ENCODE measurements at places on chromosomes 2 and 18.
A peak's percentile ranks its signal among the peaks of the same experiment; 100 is the strongest.

DNA sequence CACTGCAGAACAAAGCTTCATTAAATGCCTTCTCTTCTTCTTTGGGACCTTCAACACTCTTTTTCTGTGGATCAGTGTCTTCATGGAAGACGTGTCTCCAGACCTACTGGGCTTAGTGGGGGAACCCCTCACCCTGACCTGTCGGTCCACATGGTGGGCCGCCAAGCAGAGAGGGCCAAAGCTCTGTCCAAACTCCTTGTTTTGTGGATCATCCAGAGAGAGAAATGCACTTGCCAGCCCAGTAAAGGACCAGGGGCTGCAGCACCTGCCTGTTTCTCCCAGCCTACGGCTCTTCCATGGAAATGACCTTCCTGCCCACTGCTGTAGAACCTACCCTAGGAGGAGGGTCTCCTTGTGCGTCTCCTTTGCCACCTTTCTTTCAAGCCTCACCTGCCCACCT, 25.9 kb downstream of the DYSF start:
- no peak for DNase-seq

DNA sequence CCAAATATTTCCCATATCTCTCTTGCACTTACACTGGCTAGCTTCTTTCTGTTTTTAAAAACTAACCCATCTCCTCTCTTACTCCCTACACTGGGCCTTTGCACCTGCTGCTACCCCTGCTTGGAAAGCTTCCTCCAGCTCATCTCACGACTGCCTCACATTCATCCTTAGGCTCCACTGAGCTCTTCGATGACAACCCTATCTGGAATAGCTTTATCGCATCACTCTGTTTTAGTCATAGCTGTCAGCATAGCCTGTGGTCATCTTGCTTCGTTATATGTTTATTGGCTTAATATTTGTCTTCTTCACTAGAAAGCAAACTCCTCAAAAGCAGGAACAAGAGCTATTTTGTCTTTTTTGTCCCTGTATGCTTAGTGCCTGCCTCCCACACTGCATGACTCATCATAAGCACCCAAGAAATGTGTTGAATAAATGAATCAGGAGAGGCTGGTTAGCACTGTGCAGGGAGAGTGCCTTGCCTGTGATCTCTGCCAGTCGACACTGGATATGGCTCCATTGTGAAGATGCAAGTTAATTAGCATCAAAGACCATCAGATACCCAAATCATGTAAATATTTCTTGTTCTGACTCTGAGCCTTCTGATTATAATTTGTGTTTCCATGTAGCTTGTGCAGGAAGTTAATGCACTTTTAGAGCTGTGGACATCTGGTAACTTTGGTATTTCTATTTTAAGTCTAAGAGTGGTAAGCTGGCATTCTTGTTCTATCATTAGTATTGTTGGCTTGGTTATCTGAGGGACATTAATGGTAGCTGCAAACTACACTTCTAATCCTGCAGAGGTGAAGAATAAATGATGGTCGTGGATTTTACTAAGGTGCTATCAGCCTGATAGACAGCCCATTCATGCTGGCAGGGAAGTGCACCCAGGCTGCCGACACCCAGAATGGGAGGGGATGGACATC, 10.3 kb upstream of the DYTN start:
- no peak for DNase-seq

- DNase-seq: no peak
Observed at GRCh38 chr2:18492721-18493120, 67.7 kb downstream of the RDH14 start.

- DNase-seq: no peak
Observed at GRCh38 chr18:37163119-37163518, 334.2 kb downstream of the KIAA1328 start.

- no peak for DNase-seq
Observed at GRCh38 chr18:44937960-44938719, 257.5 kb downstream of the SETBP1 start.

GRCh38 chr2:191020742-191021381, 6.9 kb upstream of the STAT1 start:
- DNase-seq: peak; percentile 61

DNA sequence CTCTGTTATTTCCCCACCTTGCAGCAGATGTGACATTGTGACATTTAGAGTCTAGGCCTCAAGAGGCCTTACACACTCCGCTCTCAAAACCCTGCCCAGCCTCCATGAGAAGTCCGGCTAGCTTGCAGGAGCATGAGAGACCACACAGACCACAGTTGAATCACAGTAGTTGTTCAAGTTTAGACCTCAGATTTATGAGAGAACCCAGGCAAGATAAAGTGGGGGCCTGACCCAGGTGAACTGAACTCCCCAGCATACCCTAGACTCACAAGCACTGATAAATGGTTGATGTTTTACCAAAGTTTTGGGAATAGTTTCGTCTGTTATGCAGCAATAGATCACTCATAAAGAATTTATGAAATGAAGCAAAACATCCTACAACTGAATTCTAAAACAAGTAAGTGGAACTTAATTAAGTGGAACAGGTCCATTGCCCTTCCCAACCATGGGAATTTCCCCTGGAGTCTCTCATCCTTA, 4.7 kb upstream of the STAT1 start:
- no peak for DNase-seq

- DNase-seq: no peak
Observed at GRCh38 chr2:45708501-45708900, 57.0 kb downstream of the PRKCE start.

GRCh38 chr2:33488715-33489540, 12.5 kb downstream of the RASGRP3 start:
- DNase-seq: no peak

DNA sequence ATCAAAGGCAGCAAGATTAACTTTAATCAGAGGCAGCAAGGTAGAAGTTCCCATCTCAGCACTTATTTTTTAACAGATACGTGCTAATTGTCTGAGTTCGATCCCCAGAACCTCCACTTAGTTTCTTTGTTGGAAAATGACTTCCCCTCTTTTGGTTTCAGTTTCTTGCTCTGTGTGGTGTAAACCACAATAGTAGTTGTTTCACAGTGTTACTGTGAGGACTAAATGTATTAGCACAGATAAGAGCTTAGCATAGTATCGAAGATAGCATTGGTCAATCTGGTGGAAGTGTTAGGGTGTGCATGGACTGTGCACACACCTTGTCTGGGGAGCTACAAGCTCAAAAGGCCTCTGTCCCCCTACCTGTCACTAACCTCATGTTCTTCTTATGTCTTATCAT, 988.3 kb upstream of the GYPC start:
- DNase-seq: no peak

- no peak for DNase-seq
Observed at GRCh38 chr2:9140645-9141044, 66.0 kb upstream of the ASAP2 start.

DNA sequence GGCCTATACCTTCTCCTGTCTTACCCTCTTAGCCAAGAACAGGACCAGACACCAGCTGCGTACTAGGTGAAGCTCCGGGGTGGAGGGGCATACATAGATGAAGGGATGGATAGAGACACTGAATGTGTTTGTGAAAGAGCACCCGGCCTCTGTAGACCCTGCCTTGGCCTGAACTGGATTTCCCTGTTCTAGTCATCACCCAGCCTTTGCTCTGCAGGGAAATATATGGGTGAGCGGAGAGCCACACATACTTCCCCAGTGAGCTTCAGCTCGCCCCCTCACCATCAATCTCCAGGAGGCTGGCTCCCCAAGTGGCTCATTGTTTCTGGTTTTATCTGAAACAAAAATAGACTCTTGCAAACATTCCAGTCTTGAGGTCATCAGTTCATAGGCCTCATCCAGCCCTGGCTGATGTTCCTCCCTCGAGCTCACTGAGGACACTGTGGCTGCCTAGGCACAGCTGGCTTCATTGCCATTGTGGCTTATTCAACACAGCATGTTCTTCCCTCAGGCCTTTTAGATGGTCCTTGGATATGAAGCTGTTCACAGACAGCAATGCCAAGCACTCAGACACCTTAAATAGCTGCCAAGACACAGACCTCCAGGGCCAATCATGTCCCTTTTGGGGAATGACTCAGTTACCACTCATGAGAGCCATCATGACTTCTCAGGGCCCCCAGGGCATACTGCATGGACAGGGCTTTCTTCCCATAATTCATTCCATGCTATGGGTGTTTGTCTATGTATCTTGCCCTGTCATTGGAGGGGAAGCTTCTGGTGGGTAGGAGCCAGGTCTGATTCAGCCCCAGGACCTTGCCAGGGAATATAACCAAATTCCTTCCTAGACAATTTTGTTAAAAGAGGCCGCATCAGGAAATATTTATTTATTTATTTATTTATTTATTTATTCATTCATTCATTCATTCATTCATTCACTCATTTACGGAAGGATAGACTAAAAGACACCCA, 82.4 kb downstream of the TTC32 start:
- peak; percentile 75 for DNase-seq

GRCh38 chr2:54099829-54100585, 15.4 kb upstream of the ACYP2 start:
- no peak for DNase-seq

DNA sequence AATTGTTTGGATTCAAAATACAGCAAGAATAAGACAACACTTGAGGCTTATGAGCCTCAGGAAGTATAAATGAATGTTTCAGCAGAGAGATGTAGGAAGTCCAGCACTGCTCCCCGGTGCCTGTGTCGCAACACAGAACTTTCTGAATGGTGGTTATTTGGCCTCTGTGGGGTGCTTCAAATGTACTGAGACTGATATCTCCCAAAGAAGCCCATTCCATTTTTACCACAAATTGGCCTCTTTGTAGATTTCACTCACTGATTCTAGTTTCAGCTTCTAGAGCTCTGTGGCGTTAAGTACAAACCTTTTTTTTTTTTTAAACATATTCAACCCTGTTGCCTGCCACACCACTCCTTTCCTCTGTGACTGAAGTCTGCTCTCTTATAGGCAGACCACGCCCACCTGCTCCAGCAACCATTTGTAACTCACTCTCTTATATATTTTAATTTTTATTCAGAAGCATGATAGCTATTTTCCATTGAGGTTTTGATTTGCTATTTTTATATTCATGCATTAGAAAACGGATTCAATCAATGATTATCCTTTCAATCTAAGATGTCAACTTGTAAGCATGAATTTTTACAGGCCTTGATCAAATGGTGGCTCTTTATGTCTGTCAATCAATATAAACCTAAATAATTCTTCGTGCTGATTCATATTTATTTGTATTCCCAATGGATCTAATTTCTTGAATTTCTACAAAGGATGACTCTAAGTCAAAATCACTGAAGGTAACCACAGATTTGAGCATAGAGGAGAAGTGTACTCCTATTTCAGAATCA, 277.1 kb upstream of the CCDC68 start:
- DNase-seq: no peak

DNA sequence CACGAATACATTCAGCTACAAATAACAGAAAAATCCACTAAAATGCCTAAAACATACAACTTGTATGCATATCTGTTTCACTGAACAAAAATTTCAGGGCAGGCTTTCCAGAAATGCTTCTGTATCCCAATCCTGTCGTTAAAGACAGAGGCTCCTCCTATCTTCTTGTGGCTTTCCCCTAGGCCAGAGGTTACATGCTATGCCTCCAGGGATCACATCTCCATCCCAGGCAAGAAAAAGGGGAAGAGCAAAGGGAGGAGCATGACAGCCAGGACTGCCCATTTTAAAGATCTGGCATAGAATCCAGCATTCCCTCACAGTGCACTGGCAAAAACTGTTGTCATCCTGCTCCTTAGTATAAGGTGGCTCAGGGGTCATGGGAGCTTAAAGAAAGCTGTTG, 268.7 kb upstream of the SETBP1 start:
- DNase-seq: no peak

GRCh38 chr18:39500306-39500705, 1934.7 kb upstream of the CELF4 start:
- no peak for DNase-seq

DNA sequence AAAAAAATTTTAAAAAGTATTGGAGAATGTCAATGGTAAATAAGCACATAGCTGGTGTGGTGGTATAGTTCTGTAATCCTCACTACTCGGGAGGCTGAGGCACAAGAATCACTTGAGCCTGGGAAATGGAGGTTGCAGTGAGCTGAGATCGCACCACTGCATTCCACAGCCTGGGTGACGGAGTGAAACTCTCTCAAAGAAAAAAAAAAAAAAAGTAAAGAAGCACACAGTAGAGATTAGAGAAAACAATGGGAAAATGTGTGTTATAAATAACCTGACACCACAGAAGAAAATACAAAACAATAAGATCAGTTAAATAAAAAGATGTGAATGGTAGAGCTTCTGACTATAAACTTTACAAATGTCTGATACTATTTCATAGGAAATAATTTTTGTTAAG, 163.7 kb upstream of the WDSUB1 start:
- DNase-seq: no peak

DNA sequence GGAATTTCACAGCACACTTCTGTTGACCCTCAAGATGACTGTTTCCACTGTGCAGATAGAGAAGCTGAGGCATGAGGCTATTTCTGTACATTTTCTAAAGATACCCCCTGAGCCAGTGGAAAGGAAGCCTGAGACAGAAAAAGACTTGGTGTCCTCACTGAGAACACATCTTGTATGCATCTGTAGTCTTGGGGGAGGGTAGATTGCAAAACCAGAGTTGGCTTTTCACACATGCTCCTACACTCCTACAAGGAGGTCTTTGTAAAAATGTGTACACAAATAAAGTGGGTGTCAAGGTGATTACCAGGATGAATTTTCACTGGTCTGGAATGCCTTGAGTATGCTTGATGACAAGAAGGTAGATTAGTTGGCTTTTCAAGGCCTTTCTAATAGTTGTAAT, 98.0 kb downstream of the KCTD18 start:
- DNase-seq: peak; percentile 21

DNA sequence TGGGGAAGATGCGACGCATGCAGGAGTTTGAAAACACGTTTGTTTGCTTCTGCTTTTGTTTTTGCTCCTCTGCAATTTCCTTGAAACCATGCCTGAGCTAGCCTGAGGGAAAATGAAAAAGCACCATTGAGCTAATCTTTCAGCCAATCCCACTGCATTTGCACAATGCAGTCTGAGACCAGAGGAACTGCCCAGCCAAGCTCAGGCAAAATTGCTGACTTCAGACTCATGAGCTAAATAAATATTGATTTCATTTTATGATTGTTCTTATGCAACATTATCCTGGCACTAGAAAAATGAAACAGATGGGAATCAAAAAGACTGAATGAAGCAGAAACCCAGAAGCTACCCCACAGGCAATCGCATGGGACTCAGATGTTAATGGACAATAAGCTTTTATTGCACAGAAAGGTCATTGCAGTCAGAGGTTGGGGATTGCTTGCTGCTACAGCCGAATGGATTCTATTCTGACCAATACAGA, 37.0 kb downstream of the TPRKB start:
- DNase-seq: no peak

GRCh38 chr2:1742301-1742680, 2.0 kb downstream of the PXDN start:
- no peak for DNase-seq

DNA sequence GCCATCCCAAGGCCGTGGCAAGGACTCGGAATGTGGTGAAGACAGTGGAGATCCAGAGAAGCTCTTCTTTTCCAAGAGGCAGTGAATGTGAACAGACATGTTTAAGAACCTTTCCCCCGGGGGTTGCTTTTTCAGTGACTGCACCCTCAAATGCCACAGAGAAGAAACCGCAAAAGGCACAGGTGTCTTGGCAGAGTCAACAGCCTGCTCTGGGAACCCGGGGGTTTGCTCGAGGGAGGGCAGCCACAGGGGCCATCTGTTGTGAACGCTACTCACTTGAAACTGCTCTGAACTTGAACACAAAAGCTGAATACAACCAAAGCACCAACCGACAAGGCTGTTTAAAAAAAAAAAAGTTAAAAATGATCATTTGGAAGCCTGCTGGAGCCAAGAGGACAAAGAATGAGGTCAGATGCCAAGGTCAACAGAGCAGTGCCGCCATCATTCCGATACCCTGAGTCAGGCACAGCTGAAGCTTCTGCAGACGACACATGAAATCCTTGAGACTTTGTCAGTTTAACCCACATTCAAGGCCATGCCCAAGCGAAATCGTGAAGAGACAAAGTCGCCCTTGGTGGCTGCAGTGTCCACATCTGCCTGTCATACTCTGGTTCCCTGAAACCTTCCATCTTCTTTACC, 47.4 kb downstream of the PSMG2 start:
- no peak for DNase-seq

Measured in NCI-H226 (cell line).